ENCODE measurements at places on chromosomes 6 and 20. TPM values are rescaled to one million over a fixed set of nuclear protein-coding genes. Genes with fewer than 3 reads are reported as not detected.

BTNL2 gene
- total RNA-seq, result not detected

GRCh38 chr6:114068116-114068515 lies 97.2 kb upstream of the HDAC2 start:
- DNase-seq, result no peak

DNA sequence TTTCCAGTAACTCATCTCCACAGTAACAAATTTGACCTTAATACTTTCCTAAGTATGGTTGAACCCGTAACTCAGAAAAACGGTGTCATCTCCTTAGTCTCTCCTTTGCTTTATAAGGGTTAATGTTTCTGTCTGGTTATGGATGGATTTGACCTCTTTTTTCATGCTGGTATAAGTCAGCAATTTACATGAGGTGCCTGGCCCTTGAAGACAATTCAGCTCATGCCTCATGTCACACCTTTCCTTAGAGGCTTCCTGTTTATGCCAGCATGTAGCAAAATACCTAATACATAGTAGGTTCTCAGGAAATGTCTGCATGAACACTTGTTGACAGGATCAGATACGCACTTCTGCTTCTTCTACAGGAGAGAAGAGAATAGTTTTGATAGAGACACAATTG lies 37.7 kb upstream of the C20orf144 start:
- DNase-seq, result no peak

DNA sequence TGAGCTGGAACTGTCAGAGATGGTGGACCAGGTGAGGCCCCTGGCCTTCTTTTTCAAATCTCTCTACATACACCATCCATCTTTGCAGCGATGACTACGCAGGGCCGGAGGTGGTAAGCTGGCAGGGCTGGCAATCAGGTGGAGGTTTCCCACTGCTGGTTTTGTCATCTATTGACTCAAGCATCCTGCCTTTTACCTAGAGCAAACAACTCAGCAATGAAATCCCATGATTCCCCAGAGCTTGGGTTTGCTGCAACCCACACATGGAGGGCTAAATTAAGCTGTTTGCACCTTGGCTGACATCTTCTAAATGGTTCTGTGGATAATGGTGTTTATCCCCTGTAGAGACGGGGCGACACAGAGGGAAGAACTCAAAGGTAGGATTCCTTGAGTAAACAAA lies 170.2 kb downstream of the SCP2D1 start:
- no peak for DNase-seq

- no peak for DNase-seq
These were observed 225.3 kb upstream of the FAM83B start for GRCh38 chr6:54621285-54621684.

DNA sequence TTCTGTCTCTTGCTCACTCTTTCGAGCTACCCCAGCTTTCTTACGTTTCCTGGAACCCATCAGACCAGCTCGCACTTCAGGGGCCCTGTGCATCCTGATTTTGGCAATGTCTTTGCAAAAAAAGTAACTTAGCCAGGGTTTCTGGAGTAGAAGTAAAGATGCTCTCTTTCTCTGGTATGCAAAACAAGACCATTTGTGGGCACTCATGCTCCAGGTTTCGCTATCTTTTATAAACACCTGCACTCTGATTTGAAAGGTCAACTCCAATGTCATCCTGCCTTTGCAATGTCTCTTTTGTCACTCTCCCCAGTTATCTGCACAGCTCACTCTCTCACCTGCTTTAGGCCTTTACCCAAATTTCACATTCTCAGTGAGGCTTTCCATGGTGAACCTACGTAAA lies 869.1 kb downstream of the QKI start:
- DNase-seq, result no peak

Data from right cardiac atrium (tissue), 5 donors.